Body of pancreas (tissue), 4 donors: ENCODE measurements at places on chromosomes 7 and 10. TPM values are rescaled to one million over a fixed set of nuclear protein-coding genes. Genes with fewer than 3 reads are reported as not detected.
A peak's percentile ranks its signal among the peaks of the same experiment; 100 is the strongest.

- no peak for DNase-seq
- H3K27ac ChIP-seq = peak overlapping the region; percentile 93
- H3K27me3 ChIP-seq = no peaks in the 10 kb centered on the region
- H3K36me3 ChIP-seq = peaks cover 5% of the 10 kb centered on the region
- H3K4me1 ChIP-seq = peaks cover 10% of the 10 kb centered on the region
- peak overlapping the region; percentile 34 for H3K4me3 ChIP-seq
These were observed 847 bp downstream of the GARS1 start for GRCh38 chr7:30595436-30596013.

GRCh38 chr10:84335516-84335915 is 7.1 kb downstream of the CCSER2 start:
- no peaks in the 10 kb centered on the region for H3K36me3 ChIP-seq
- no peaks in the 10 kb centered on the region for H3K27me3 ChIP-seq
- no peak overlapping the region for H3K27ac ChIP-seq
- DNase-seq = no peak

DNA sequence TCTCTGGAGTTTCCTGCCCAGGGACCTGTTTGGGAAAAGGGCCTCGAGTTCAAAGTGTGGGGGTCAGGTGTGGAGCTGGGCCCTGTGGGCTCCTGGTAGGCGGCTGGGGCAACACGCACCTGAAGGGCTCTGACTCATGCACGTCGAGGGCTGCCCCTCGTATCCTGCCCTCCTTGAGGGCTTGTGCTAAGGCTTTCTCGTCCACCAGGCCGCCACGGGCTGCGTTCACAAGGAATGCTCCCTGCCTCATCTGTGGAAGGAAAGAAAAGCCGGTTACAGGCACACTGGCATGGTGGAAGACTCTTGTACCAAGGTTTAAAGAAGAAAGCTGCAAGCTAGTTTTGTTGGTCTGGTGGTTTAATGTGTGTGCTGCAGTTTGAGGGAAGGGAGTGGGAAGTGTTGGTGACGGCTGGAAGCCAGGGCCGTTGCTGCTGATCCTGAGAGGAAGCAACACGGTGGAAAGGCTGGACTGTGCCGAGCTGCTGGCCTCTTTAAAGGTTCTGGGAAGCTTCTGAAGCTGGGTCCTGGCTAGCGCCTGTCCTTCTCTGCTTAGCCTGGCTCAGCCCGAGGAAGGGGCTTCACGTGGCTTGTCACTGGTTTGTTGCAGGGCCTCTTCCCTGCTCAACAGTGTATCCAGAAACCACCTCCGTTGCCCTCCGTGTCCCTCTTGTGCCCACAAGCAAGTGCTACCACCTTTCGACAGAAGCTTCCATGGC is 52.0 kb downstream of the ZRANB1 start:
- no peak overlapping the region for H3K4me3 ChIP-seq
- DNase-seq = peak; percentile 6
- H3K27me3 ChIP-seq = no peaks in the 10 kb centered on the region
- no peak overlapping the region for H3K27ac ChIP-seq
- peaks cover 2% of the 10 kb centered on the region for H3K4me1 ChIP-seq
- peaks cover 17% of the 10 kb centered on the region for H3K36me3 ChIP-seq

DNA sequence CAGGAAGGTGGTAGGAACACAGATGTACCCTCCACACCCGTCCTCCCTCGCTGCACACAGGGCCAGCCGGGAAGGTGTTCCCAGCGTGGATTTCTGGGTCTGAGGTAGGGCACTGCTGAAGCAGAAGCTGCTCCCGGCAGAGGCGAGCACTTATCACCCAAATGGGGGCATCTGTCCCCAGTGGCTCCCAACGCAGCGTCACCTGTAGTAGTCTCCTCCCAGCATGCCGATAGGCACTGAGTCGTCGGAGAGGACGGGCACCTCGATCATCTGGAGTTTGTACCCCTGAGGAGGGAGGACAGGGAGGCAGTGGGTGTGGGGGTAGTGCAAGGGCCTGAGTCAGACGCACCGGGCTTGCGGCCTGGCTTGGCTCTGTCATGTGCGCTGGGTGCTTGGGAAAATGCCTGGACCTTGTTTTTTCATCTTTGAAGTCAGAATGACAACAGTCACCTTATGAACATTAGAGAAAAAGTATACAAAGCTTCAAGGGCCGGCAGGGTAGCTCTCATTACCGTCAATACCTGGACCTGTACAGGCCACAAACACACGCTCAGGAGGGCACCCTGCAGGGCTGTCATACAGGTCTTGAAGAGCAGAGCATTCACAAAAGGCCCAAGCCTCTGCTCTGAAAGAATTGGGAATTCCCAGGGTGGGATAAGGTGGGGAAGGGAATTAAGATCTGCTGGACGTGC is 3.1 kb upstream of the PYROXD2 start:
- DNase-seq = no peak
- peaks cover 20% of the 10 kb centered on the region for H3K4me1 ChIP-seq
- no peaks in the 10 kb centered on the region for H3K27me3 ChIP-seq
- no peak overlapping the region for H3K27ac ChIP-seq

- no peak overlapping the region for H3K27ac ChIP-seq
- no peak for DNase-seq
- peaks cover 10% of the 10 kb centered on the region for H3K4me1 ChIP-seq
These were observed 161.5 kb upstream of the SH2B2 start for GRCh38 chr7:102125127-102125596.

DNA sequence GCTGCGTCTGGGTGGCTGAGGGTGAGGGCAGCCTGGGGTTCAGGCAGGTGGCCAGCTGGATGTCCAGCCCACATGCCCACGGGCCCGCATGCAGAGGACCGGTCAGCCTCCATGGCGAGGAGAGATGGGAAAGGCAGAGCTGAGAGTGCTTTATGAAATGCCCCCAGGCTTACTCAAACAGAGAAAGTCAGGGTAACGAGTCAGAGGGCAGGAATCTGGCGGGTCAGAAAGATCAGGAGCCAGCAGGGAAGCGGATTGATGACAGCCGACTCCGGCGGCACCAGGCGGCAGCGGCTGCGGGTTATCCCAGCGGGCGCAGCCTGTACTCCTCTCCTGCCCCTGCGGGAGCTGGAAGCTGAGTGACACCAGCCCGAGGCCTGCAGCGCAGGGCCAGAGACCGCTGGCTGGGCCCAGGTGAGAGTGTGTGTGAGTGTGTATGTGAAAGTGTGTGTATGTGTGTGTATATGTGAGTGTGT is 13.4 kb downstream of the SLC13A4 start:
- no peaks in the 10 kb centered on the region for H3K36me3 ChIP-seq
- no peaks in the 10 kb centered on the region for H3K4me1 ChIP-seq
- no peak for DNase-seq
- H3K27me3 ChIP-seq = no peaks in the 10 kb centered on the region
- no peak overlapping the region for H3K27ac ChIP-seq

DNA sequence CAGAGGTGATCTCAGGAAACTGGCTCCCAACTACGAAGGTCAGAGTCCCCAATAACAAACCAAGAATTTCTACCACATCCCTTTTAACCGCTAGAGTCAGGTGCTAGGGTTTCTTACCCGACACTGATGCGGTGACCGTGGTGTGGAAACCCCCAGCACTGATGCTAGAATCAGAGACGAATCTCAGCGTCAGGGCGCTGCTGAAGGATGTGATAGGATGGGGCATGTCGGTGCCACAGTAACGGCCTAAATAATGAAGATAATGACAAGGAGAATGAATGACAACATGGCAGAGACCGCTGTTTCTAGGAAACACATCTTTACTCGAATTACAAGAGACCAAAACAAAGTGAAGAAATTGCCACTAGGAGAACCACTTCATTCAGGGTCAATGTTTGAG is 131.1 kb upstream of the RSU1 start:
- H3K27ac ChIP-seq = no peak overlapping the region
- DNase-seq = no peak
- H3K4me3 ChIP-seq = no peak overlapping the region
- no peaks in the 10 kb centered on the region for H3K4me1 ChIP-seq

DNA sequence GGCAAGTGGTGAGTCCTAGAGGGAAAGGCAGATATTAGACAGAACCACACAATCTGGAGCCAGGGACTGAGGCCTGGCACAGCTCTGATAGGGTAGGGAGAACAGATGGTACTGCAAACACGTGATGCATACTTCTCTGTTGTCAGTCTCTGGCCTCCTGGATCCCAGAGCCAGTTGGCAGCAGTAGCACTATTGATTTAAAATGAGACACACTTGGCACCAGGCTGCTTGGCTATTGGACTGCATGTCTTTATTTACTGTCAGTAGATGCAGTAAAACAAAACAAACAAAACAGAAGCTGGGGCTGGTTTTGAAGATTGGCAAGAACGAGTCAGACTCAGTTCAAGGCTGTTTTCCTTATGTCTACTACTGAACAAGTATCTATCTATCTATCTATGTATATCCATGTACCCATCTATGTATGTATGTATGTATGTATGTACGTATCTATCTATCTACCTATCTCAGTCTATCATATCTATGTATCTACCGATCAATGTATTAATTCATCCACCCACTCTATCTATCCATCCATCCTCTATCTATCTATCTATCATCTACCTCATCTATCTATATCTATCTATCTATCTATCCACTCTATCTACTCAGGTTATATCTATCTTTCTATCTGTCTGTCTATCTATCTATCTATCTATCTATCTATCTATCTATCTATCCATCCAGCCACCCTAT is 23.4 kb upstream of the MGAM2 start:
- H3K4me3 ChIP-seq = no peak overlapping the region
- DNase-seq = peak; percentile 79
- H3K4me1 ChIP-seq = peaks cover 12% of the 10 kb centered on the region
- no peaks in the 10 kb centered on the region for H3K27me3 ChIP-seq
- H3K36me3 ChIP-seq = no peaks in the 10 kb centered on the region
- no peak overlapping the region for H3K27ac ChIP-seq

DNA sequence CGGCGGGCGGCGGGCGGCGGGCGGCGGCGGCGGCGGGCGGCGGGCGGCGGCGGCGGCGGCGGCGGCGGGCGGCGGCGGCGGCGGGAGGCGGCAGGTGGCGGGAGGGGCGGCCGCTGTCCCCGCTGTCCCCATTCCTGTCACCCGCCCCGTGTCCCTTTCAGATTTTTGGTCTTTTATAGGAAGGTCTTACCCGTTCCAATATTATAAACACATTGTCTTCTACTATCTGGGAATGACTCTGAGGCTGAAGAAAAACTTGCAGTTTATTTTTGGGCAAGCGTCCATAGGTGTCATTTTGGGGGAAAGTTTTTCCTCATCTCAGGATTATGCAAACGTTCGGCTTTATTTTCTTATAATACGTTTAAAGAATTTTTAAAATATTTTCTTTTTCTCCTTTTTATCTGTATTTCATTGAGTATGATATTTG is 578 bp downstream of the ZNF713 start:
- peaks cover 8% of the 10 kb centered on the region for H3K4me1 ChIP-seq
- peak overlapping the region; percentile 80 for H3K27ac ChIP-seq
- DNase-seq = peak; percentile 14
- H3K36me3 ChIP-seq = no peaks in the 10 kb centered on the region

GRCh38 chr7:105132835-105133234 is 118.8 kb downstream of the KMT2E start:
- H3K27ac ChIP-seq = no peak overlapping the region
- H3K27me3 ChIP-seq = no peaks in the 10 kb centered on the region
- DNase-seq = no peak

- H3K27me3 ChIP-seq = no peaks in the 10 kb centered on the region
- no peak overlapping the region for H3K27ac ChIP-seq
- no peak overlapping the region for H3K4me3 ChIP-seq
These were observed 104.3 kb downstream of the RSU1 start for GRCh38 chr10:16712883-16713282.

The PDK4 gene
- 308 TPM for total RNA-seq

GRCh38 chr7:26100406-26101339 is 51.3 kb upstream of the NFE2L3 start:
- H3K4me1 ChIP-seq = peaks cover 11% of the 10 kb centered on the region
- no peak overlapping the region for H3K4me3 ChIP-seq
- H3K36me3 ChIP-seq = no peaks in the 10 kb centered on the region

The ATP6V0A4 gene
- not detected for total RNA-seq

DNA sequence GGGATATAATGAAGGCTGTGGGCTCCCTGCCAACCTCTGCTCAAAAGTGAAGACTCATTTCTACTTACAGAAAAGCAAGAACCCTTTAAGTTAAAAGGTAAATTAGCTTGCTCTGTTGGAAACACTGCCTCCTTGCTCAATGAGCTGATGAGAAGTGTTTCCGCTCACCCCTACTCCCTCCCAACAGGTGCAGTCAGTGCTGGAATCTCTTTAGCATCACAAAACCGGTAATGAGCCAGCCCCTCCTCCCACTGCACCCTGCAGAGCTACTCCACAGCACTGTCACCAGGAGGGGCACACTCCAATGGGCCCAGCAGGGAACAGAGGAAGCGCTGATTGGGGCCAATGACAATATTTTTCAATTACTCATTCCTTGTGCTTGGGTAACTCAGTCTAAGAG is 262.5 kb downstream of the TCERG1L start:
- no peaks in the 10 kb centered on the region for H3K27me3 ChIP-seq
- H3K36me3 ChIP-seq = no peaks in the 10 kb centered on the region
- H3K4me3 ChIP-seq = no peak overlapping the region
- no peak overlapping the region for H3K27ac ChIP-seq
- no peaks in the 10 kb centered on the region for H3K4me1 ChIP-seq

GRCh38 chr10:9209105-9209798 is 1154.8 kb downstream of the GATA3 start:
- no peaks in the 10 kb centered on the region for H3K36me3 ChIP-seq
- no peaks in the 10 kb centered on the region for H3K4me1 ChIP-seq

GRCh38 chr7:28397141-28397540 is 15.2 kb upstream of the CREB5 start:
- no peaks in the 10 kb centered on the region for H3K27me3 ChIP-seq
- DNase-seq = no peak
- H3K27ac ChIP-seq = no peak overlapping the region
- no peak overlapping the region for H3K4me3 ChIP-seq
- no peaks in the 10 kb centered on the region for H3K36me3 ChIP-seq

DNA sequence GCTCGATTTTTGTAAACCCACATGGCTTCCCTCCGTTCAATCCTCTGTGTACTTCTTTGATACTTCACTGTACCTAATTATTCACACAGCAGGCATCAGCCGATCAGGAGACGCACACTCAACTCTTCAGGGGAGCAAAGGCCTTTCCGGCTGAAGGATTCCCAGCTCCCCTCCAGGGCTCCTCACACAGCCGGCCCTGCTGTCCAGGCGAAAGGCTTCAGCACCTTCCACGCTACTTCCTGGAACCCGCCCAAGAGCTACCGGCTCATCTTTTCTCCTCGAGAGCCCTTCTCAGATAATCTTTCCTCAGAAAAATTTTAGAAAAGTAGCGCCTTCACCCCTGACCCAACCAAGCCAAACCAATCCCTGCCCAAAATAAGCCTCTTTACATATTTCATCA is 270.4 kb downstream of the ZMYND11 start:
- no peak overlapping the region for H3K4me3 ChIP-seq
- no peaks in the 10 kb centered on the region for H3K36me3 ChIP-seq
- no peak for DNase-seq
- no peaks in the 10 kb centered on the region for H3K27me3 ChIP-seq
- H3K27ac ChIP-seq = no peak overlapping the region

The PLEKHS1 gene
- 7.6 TPM for total RNA-seq

DNA sequence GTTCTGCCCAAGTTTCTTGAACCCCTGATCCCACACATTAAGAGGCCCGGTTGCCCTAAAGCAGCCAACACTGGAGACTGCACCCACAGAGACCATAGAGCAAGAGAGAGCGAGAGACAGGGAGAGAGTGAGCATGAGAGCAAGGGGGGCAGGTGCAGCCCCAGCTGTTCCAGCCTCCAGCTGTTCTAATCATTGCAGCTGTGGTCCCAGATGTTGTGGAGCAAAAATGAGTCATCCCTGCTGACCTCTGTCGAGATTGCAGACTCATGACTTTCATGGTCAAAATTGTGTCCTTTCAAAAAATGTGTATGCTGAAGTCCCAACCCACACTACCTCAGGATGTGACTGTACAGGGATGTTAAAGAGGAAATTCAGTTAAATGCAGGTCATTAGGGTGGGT is 143.9 kb upstream of the FRMD4A start:
- no peak overlapping the region for H3K4me3 ChIP-seq
- no peaks in the 10 kb centered on the region for H3K36me3 ChIP-seq
- no peak overlapping the region for H3K27ac ChIP-seq
- H3K27me3 ChIP-seq = no peaks in the 10 kb centered on the region

The SEMA3E gene
- total RNA-seq = under 0.01 TPM
